ENCODE measurements at places on chromosomes 6 and 20.

- DNase-seq = no peak
These were observed 49.9 kb downstream of the PPP1R16B start for GRCh38 chr20:38855356-38855755.

DNA sequence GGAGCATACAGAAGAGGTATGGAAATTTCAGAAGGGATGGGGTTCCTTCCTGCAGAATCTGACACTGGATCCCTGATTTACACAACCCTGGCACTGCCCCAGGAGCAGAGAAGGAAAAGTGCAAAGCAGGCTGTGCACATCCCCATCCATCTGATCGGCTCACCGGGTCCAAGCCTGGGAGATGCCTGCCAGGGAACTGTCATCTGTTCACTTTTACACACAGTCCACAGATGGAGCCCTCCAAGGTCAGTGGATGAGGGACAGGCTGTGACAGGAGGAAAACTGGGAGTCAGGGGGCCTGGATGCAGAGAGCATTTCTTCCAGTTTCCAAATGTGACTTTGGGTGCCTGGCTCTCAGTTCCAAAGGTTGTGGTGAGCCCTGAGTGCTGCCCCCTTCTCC, 11.0 kb upstream of the SYNDIG1 start:
- DNase-seq = no peak

GRCh38 chr6:13071550-13072345, 256.6 kb downstream of the TBC1D7 start:
- no peak for DNase-seq

DNA sequence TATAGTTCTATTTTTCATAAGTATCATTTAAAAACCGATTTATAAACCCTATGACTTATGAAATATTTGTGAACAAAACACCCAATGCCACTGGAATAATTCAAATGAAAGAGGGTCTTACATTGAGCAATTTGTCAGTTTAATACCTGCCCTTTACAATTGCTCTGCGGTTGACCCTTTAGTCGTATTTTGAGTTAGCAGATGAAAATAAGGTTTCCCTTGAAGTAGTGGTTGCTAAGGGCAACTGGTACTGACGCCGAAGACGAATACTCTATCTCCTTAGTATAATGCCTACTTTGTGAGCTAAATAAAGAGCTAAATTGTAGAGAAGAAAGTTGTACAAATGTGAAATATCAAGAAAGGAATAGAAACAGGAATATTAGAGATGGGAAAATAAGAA, 69.4 kb downstream of the KCNQ5 start:
- no peak for DNase-seq

- DNase-seq = no peak
These were observed 83.7 kb upstream of the ZNF322 start for GRCh38 chr6:26743157-26743821.

- DNase-seq = no peak
These were observed 158.8 kb downstream of the FOXA2 start for GRCh38 chr20:22425344-22426295.

DNA sequence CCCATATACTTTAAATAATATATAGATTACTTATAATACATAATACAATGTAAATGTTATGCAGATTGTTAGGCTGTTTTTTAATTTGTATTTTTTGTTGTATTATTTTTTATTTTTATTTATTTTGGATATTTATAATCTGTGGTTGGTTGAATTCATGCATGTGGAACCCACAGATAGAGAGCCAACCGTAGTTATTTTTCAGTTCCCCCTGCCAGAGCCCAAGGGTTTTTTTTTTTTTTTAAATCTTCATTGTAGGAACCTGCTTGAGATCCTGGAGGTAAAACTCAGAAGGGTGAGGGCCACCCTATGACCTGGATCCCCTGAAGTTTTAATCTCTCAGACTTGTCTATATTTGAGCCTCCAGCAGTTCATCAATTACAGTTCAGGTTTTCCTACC, 133.2 kb downstream of the B3GAT2 start:
- no peak for DNase-seq

- no peak for DNase-seq
These were observed 75.8 kb upstream of the RIN2 start for GRCh38 chr20:19682249-19682648.

GRCh38 chr6:43455531-43456428, at the start of gene DLK2:
DLK2 (minus strand) TSS chr6:43455548; CDS start chr6:43454825, 723 bp downstream.
- DNase-seq = peak; percentile 22

GRCh38 chr6:152048921-152049320, 241.4 kb downstream of the ESR1 start:
- DNase-seq = no peak

DNA sequence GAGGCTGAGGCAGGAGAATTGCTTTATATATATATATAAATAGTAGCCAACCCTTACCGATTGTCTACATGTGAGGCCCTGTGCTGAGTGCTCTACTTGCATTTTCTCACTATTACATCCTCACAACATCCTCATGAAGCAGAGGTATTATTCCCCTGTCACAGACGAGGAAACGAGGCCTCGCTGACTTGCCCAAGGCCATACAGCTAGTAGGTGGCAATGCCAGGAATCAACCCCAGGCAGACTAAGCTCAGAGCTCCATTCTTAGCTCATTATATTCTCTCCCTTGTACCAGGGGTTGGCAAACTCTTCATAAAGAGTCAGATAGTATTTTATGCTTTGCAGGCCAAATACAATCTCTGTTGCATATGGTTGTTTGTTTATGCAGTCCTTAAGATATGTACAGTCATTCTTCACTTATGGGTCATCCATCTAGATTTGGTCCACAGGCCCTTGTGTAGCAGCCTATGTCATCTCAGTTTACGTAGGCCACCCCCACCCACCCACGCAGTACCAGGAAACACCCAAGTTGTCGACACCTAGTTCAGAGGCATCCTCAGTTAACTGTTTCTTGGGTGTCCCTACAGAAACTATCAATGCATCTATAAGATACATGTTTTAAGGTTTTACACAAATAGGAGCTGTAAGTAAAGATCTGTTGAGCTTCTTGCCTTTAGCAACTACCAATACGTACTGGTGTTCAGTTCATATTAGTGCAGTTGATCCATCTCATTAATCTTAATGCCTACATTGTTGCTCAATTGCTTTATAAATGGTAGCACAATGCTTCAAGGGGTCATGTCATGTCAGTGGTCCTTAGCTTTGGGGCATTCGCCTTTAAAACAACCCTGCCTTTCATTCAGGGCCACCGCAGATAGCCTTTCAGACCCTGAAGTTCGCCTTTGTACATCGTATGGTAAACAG, 3.0 kb downstream of the CASS4 start:
- DNase-seq = peak; percentile 36

- no peak for DNase-seq
These were observed at the start of gene ENPP3 for GRCh38 chr6:131636880-131637792. ENPP3 (plus strand) TSS chr6:131637302; CDS start chr6:131637385, 83 bp downstream.

DNA sequence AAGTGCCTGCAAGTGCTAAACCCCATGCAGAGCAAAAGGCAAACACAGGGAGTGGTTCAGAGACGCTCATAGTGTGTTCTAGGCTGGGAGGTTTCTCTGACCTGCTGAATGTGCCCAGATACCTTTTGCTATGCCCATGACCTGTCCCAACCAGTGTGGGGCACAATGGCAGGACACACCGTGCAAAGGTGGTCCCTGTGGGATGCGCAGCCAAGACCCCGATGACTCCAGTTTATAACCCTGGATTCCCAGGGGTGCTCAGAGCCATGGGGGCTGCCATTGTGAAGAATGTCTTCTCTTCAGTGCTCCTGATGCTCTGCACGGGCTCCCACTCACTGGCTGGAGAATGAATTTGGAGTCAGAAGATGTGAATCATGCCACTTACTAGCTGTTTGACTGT, 2.2 kb upstream of the NINL start:
- no peak for DNase-seq

- DNase-seq = no peak
These were observed 68.2 kb upstream of the XRN2 start for GRCh38 chr20:21234806-21235483.

DNA sequence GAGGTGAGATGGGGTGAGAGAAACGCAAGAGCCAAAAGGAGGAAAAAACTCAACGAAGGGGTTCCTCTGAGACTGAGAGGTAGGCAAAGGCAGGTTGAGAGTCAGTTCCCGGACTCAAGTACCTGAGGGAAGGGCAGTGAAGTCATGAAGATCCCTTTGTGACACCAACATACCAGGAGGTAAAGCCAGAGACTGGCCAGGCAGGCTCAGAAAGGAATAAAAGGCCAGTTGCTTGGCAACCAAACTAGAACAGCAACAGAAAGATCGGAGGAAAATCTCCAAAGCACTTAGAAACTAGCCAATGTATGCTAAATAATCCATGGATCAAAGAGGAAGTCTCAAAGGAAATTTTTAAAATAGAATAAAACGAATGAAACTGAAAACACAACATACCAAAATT, 209.8 kb upstream of the PROKR2 start:
- no peak for DNase-seq

GRCh38 chr6:140641412-140641811, 1267.0 kb upstream of the CITED2 start:
- DNase-seq = no peak

DNA sequence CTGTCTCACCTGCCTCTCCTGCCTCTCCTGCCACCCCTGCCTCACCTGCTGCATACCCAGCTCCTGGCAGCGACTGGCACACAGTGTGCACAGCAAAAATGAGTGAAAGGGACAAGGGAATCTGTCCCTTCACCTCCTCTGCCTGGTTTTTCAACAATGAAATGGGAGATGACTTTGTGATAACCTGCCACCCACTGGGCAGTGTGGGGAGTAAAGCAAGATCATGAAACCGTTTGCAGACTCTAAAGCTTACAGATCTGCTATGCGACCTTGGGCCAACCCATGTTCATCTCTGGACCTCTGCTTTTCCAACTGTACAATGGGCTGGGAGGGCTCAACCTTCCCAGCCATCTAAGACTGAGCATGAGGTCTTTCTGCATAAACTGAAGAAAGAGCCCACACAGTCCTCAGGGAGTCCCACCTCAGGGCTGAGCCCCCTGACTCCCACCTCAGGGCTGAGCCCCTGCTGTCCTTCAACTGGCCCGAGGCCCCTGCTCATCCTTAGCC, 81.1 kb downstream of the RIPOR3 start:
- DNase-seq = no peak

DNA sequence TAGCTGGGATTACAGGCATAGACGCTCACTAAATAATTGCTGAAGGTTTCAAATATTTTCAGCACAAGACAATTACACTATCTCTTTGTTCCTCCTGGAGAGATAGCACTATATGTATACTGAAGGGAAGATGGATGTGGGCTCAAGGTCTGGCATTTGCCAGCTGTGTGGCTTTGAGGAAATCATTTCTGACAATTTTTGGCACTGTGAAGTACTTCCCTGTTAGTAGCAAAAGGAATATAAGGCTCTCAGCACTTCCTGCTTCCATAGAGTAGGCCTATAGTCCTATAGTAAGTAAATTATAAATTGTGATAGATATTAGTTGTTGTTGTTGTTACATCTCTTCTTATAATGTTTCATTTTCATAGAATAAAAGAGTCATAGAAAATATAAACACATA, 271.1 kb downstream of the SAMD5 start:
- no peak for DNase-seq

DNA sequence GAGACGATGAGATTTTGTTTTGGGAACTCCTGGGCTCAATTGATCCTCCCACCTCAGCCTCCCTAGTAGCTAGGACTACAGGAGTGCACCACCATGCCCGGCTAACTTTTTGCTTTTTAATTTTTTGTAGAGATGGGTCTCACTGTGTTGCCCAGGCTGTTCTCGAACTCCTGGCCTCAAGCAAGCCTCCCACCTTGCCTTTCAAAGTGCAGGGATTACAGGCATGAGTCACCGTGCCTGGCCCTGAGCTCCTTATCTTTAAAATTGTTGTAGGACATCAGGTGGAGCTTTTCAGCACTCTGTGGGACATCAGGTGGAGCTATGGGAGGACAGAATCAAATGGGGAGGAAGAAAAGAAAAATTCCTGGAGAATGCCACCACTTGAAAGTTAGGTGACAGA, 12.7 kb downstream of the ACTR5 start:
- no peak for DNase-seq

- no peak for DNase-seq
These were observed 28.8 kb upstream of the VEGFA start for GRCh38 chr6:43740961-43741764.

GRCh38 chr6:41713159-41713649, 22.2 kb downstream of the TFEB start:
- no peak for DNase-seq

DNA sequence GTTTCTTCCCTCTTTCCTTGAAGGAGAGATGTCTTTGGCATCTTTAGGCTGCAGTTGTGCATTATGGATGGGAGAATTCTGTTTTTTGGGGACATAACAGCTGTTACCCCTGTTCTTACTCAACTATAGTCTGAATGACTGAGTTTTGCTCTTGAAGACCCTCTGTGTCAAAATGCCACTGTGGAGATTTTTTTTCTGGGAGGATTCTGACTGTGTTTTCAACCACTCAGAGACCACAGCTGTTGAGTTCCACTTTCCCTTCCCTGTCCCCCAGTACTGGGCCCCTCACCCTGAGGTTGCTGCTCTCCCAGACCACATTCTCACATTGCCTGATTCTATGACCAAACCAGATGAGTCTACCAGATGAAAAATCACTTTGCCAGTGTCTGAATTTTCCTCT, 48.1 kb downstream of the NKX2-2 start:
- no peak for DNase-seq

- DNase-seq = no peak
These were observed 12.2 kb upstream of the DSTN start for GRCh38 chr20:17557675-17558006.

DNA sequence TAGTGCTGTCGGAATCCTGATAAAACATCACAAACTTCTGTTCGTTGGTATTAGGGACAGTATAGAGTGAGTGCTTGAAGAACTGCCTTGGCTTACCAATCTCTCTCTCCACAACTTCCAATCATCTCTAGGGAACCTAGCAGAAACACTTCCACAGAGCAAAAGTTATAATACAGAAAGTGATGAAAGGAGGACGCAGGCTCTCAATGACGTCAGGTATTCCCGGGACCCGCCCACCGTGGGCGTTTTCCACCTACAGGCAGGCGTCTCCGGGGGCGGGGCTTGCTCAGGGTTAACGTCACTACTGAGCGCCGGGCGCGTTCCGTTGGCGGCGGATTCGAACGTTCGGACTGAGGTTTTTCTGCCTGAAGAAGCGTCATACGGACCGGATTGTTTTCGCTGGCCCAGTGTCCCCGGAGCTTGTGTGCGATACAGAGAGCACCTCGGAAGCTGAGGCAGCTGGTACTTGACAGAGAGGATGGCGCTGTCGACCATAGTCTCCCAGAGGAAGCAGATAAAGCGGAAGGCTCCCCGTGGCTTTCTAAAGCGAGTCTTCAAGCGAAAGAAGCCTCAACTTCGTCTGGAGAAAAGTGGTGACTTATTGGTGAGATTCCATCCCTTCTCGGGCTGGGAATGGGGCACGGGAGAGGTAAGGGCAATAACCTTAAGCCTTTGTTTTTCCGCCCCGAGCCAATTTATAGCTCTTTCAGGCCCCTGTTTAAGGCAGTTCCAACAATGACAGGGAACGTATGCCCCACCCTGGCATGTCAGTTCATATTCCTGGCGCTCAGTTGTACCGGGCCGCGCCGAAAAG, at the start of gene CENPW:
Gene CENPW (plus strand): TSS at position 320 of the 814 bp plus-strand sequence. CDS start 159 bp downstream, at position 479.
- peak; percentile 92 for DNase-seq

DNA sequence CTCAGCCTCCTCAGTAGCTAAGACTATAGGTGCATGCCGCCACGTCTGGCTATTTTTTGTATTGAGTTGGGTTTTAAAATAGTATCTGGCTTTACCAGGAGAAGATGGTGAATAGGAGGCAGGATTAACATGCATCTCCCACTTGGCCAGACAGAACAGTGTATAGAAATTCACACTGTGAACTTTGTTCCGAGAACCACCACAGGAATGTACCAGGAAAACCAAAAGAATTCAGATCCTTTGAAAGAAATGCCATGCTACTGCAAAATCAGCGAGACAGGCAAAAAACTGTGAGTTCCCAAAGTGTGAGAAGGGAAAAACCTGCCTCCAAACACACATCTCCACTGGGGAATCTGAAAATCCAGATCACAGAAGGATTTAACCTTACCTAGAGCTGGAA, 327.6 kb downstream of the NKAIN2 start:
- DNase-seq = no peak

- DNase-seq = no peak
These were observed 141.7 kb downstream of the F13A1 start for GRCh38 chr6:6178795-6179194.

Measured in CD4-positive, alpha-beta T cell treated with Interferon alpha-2 for 1 hour (primary cell).